Fibroblast of the conjunctiva (primary cell): ENCODE measurements at places on chromosomes 7 and 10.

DNA sequence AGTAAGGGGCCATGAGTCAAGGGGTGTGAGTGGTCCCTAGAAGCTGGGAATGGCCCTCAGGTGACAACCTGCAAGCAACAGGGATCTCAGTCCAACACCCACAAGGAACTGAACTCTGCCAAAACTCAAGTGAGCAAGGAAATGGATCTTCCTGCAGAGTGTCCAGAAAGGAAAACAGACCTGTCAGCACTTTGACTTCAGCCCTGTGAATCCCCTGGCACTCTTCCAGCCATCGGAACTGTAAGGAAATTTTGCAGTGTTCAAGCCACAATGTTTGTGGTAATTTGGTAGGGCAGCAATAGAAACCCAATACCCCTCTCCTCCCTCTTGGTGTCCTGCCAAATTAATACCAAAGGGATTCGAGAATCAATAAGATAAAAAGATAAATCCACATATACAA lies 6.9 kb downstream of the LYZL1 start:
- no peak for DNase-seq

DNA sequence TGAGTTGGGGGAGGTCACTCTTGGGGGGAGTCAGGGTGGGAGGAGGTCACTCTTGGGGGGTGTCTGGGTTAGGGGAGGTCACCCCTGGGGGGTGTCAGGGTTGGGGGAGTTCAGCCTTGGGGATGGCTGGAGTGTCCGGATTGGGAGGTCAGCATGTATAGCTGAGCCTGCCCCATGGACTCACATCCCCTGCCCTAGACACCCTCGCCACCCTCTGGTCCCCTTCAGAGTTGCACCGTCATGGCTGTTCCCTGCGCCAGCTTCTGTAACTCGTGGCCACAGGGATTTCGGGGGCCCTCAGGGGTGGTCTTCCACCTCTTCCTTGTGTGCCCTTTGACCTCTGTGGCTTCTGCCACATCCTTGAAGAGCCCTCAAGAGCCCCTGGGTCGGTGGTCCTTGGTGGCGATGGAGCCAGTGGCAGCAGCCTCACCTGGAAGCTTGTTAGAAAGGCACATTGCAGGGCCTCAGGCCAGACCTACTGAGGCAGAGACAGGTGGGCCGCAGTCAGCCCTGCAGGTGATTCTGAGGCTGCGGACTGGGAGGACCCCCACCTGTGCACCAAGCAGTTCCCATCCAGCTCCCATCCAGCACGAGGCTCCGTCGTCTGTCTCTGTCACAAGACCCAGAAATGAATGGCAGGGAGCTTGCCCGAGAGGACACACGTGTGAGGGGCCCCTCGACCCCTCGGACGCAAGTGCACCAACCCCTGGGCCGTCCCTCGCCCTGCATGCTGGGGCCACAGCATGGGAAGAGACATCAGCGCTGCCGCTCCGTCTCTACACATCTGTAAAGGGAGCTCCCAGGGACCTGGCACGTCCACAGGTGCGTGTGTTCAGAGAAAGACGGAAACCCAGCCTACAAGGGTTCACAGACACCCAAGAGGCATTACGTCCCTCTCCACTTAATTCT lies 44.7 kb upstream of the SUN1 start:
- no peak for DNase-seq

GRCh38 chr10:32687546-32687945 lies 241.6 kb downstream of the CCDC7 start:
- DNase-seq, result no peak

DNA sequence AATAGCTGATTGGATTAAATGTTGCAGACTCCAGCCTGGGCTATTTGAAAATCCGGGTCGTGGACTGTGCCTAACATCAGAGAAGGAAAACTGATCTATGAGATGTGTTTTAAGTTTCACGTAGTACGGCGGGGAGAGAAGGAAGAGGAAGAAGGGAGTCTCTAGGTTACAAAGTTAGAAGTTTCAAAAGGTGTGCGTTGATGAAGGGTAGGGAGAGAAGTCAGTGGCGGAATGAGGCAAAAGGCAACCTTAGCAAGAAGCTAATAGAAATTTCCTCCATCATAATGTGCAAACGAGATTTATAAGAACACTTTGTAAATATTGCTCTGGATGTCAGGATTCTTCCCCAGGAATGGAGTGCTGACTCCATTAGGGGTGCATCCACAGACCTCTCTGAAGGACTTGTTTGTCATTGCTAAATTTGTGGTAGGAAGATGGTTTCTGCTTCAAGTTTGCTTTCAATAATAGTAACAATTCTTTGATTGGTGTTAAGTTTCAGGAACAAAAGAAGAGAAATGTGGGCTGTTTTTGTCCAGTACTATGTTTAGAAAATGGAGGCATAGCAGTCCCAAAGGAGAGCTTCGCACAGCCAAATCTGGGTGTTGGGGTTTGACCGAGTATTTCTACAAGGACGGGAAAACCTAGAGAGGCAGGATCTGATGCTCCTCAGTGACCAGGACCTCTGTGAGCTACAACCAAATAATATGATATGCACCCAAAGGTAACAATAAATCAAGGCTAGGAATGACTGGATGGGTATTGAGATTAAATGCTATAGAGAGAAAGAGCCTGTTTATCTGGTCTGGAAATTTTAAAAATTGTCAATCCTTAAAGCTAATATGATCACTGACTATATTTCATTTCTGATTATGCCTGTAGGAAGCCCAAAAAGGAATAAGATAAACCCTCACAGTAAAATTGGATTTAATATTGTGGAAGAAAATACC lies 8.2 kb downstream of the TWIST1 start:
- DNase-seq, result no peak

DNA sequence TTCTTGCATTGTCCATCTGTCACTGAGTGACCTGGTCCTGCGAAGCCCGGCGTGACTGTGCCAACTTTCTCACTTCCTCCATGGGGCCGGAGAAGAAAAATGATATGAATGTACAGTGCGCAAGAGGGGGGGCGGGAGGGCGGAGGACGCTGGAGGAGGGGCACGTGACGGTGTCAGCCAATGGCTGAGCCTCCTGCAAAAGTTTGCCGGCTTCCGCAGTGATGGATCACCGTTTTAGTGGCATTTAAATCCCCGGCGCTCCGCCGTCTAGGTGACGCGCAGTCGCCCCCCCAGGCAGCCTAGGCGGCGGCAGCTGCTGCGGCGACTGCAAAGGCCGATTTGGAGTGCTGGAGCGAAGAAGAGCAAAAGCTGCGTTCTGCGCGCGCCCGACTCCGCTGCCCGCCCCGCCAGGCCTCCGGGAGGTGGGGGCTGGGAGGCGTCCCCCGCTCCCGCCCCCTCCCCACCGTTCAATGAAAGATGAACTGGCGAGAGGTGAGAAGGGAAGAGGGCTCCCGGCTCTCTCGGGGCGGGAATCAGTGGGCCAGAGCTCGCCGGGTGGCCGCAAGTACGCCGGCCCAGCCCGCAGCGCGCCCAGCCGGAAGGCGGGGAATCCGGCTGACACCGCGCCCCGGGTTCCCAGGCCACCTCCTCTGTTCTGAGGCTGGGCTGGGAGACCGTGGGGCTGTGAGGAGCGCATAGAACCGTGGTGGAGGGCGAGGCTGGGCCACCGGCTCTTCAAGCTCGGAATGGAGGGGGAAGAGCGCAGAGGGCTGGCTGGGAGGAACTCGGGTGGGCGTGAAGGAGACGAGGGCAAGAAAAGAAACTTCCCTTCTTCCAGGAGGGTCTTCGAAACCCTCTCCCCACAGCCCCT lies at the start of gene HOXA1:
TSS of gene HOXA1 (minus strand) at position 104 of the 871 bp plus-strand sequence. CDS start at position 16, 88 bp downstream.
- no peak for DNase-seq

GRCh38 chr10:129769381-129770116 lies 194.5 kb downstream of the EBF3 start:
- no peak for DNase-seq

- no peak for DNase-seq
Measured at GRCh38 chr7:142799437-142799835, 28.7 kb downstream of the PRSS2 start.

- DNase-seq, result no peak
Measured at GRCh38 chr10:15856328-15857015, 3.8 kb downstream of the MINDY3 start.

- DNase-seq, result no peak
Measured at GRCh38 chr7:94382132-94382531, 12.6 kb upstream of the COL1A2 start.

DNA sequence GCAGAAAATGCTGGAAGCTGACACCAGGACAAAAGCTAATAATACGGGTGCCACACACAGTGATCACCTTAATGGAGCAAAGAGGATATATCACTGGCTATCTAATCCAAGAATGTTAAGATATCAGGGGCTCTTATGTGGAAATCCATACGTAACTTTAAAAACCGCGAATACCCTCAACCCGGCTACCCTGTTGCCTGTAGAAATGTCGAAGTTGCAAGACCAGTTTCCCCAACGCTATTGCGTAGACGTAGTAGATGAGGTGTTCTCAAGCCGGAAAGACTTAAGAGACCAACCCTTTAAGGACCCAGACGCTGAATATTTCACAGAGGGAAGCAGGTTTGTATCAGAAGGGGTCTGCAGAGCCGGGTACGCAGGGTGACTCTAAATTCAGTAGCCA lies 7.9 kb upstream of the CYREN start:
- DNase-seq, result no peak

- no peak for DNase-seq
Measured at GRCh38 chr7:129266181-129266580, 41.4 kb downstream of the AHCYL2 start.

- peak; percentile 97 for DNase-seq
Measured at GRCh38 chr10:80104066-80104926, 25.8 kb downstream of the TMEM254 start.

DNA sequence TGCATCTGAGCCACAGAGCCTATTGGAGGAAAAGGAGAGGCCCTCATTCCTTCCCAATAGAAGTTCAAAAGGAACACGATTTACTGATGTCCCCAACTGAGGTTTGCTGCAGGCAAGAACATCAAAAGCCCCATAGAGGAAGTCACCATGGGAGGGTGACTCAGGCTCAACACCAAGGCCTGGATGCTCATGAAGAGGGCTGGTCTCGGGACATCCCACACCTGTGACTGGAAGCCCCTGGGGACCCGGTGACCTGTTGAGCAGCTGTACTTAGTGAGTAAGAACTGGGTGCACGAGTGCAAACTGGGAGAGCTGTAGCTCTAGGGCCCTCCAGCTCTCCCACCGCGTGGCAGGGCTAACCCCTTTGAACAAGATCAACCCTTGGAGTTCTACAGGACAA lies 38.0 kb downstream of the CYTH3 start:
- no peak for DNase-seq

GRCh38 chr7:18265611-18266281 lies 229.8 kb upstream of the HDAC9 start:
- no peak for DNase-seq

- DNase-seq, result no peak
Measured at GRCh38 chr7:89926701-89927100, 227.6 kb upstream of the STEAP1 start.

- no peak for DNase-seq
Measured at GRCh38 chr7:86931439-86931838, 128.0 kb downstream of the ELAPOR2 start.

GRCh38 chr7:19783541-19783940 lies 10.1 kb upstream of the TMEM196 start:
- DNase-seq, result no peak

GRCh38 chr7:150799741-150800580 lies at the start of gene TMEM176B:
Gene TMEM176B, minus strand, starts transcription at chr7:150800364. Its CDS starts 3,795 bp downstream, at chr7:150796569.
- DNase-seq, result no peak

DNA sequence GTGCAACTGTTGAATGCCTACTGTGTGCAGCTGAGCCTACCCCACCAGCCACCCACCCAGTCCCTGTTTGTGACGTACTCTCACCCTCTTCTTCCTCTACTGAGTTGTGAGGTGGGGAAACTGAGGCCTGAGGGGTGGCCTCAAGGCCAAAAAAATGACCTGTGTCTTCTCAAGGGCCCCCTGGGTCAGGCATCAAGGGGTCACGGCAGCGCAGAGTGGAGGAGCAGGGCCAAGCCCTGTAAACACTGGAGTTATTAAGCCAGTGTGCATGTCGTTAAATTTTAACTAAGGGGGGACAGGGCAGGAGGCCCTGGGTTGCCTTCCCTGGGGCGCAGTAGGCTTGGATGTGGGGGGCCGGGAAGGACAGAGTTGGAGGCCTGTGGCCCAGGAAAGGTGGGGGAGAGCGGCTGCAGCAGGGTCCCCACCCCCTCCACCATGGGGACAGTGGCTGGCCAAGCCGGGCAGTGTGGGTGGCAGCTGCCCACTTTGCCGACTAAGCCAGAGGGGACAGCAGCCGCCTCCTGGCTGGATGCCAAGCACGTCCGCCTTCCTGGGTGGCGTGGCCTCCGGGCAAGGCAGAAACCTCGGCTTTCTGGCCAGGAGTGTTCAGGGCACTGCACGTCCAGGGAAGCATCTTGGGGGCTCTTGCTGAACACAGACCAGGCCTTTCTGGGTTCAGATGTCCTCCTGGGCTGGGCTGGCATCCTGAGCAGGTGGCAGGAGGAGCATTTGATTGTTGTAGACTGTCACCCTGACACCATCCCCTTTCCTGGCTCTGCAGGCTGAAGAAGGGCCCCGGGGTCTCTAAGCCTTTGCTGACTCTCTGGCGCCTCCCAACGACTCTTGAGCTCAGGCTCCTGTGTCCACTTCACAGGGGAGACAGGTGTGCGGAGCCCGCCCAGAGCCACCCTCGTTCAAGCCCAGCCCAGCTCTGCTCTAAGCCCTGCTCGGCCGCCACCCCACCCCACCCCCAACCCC lies 1.9 kb downstream of the SLC29A4 start:
- no peak for DNase-seq

DNA sequence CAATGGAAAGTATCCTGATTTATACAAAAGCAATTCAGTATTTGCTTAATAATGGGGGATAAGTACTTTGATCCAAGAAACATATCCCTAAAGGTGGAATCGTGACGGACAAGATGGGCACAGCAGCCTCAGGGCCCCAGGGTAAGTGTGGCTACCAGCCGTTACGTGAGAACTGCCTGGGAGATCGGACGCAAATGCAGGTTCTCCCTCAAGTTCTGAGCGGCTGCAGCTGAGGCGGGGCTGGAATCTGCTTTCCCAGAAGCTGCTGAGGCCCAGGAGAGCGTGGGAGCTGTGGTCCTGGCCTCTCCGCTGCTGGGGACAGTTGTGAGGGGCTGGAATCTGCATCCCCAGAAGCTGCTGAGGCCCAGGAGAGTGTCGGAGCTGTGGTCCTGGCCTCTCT lies 13.5 kb downstream of the FOXL3 start:
- no peak for DNase-seq

DNA sequence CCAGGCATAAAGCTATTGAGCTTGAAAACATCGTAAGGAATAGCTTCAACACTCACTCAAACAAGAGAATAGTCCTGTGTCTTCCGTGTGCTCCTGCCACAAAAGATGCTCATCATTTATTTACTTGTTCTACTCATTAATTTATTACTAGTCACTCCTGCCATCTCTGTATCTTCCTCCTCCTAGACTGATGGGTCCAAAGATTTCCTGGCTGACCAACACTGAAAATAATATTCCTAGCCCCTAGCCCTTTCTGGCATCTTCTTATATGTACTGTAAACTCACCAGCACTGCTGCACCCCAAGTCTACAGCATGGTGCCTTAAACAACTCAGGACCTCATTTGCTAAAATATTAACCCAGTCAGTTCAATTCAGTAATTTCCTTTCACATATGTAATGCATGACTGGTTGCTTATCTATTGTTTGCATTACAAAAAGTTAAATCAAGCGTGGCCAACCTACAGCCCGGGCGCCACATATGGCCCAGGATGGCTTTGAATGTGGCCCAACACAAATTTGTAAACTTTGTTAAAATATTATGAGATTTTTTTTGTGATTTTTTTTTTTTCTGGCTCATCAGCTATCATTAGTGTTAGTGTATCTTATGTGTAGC lies 86.7 kb upstream of the GSDME start:
- DNase-seq, result no peak
